Osteoblast (primary cell): ENCODE measurements at places on chromosomes 7 and 10. TPM values are rescaled to one million over a fixed set of nuclear protein-coding genes. Genes with fewer than 3 reads are reported as not detected.
A peak's percentile ranks its signal among the peaks of the same experiment; 100 is the strongest.

GRCh38 chr10:88270871-88271713, 312.0 kb downstream of the RNLS start:
- peaks cover 37% of the 10 kb centered on the region for H3K4me1 ChIP-seq
- peak; percentile 67 for DNase-seq
- peak overlapping the region; percentile 74 for H3K27ac ChIP-seq
- H3K36me3 ChIP-seq = no peaks in the 10 kb centered on the region
- peak overlapping the region; percentile 24 for H3K4me3 ChIP-seq

DNA sequence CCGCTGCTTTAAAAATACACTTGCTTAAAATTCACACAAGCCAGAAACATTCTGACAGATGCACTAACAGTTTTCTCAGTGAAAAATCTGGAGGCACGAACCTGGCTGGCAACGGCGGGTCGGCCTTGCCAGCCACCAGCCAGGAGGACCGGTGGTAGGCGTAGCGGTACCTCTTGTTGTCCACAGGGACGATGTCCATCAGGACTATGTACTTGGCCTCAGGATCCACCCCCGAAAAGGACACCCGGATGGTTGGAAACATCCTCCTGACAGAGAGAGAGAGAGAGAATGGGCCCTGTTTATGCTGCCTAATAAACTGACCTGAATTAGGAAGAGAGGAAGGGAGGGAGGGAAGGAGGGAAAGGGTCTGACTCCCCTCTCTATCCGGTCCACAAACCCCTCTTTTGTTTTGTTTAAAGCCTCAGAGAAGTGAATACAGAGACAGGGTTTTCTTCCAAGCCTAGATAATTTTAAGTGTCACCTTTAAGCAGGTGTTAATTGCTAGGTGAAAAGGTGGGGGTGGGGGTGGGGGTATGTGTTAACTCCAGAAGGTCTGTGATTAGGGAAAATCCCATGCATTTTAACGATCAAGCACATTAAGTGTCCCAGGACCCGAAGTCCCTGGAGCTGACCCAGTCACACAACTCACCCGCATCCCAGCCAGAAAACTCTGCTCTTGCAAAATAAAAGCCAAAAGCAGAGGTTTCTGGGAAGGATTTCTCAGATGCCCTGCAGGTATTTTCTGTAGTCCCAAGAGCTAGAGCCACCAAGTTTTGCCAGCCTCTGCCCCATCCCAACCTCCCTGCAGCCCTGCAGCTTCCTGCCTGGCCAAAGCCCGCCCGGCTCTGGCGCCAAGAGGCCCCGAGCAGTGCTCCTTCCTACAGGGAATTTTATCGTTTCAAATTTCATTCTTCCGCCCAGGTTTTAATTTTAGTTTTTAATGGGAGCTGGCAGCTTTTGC, 5.0 kb downstream of the TBX20 start:
- H3K4me1 ChIP-seq = no peaks in the 10 kb centered on the region
- H3K4me3 ChIP-seq = no peak overlapping the region
- H3K27me3 ChIP-seq = peaks cover 66% of the 10 kb centered on the region
- H3K36me3 ChIP-seq = no peaks in the 10 kb centered on the region

The WASHC2A gene
- total RNA-seq = 94.0 and 98.8 TPM in 2 replicates

The SRRM3 gene
- total RNA-seq = 0.29 and 0.36 TPM in 2 replicates

- H3K27ac ChIP-seq = no peak overlapping the region
- no peaks in the 10 kb centered on the region for H3K36me3 ChIP-seq
- no peaks in the 10 kb centered on the region for H3K27me3 ChIP-seq
- H3K4me1 ChIP-seq = no peaks in the 10 kb centered on the region
- DNase-seq = no peak
- no peak overlapping the region for H3K4me3 ChIP-seq
Measured at GRCh38 chr10:131620314-131620713, 280.5 kb upstream of the PPP2R2D start.

GRCh38 chr7:604001-604883, 84.6 kb upstream of the PDGFA start:
- peak; percentile 98 for DNase-seq
- peaks cover 16% of the 10 kb centered on the region for H3K4me1 ChIP-seq
- no peaks in the 10 kb centered on the region for H3K27me3 ChIP-seq
- no peak overlapping the region for H3K4me3 ChIP-seq
- H3K27ac ChIP-seq = peak overlapping the region; percentile 83
- no peaks in the 10 kb centered on the region for H3K36me3 ChIP-seq

The CYP2C9 gene
- not detected in 2 replicates for total RNA-seq

The ACSM6 gene
- total RNA-seq = not detected in 2 replicates

- no peak overlapping the region for H3K27ac ChIP-seq
- H3K36me3 ChIP-seq = no peaks in the 10 kb centered on the region
- H3K27me3 ChIP-seq = peaks cover 22% of the 10 kb centered on the region
- DNase-seq = no peak
- H3K4me1 ChIP-seq = no peaks in the 10 kb centered on the region
- no peak overlapping the region for H3K4me3 ChIP-seq
Measured at GRCh38 chr10:97128516-97129154, 57.1 kb downstream of the SLIT1 start.

DNA sequence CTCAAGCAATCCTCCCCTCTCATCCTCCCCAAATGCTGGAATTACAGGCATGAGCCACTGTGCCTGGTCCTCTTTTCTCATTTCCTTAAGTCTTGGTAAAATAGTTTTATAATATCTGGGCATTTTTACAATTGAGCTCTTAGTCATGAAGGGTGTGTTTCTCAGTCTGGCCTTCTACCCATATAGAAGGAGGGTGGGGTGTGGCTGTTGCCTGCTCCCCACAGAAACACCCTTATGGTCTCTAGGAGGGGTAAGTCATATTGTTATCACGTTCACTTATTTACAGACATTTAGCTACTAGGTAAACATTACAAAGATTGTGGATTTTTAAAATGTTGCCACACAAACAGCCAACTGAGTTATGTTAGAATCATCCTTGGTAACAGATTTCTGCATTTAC, 6.7 kb upstream of the OTUD1 start:
- H3K4me1 ChIP-seq = no peaks in the 10 kb centered on the region
- H3K4me3 ChIP-seq = no peak overlapping the region
- no peak for DNase-seq
- no peak overlapping the region for H3K27ac ChIP-seq
- H3K27me3 ChIP-seq = no peaks in the 10 kb centered on the region
- no peaks in the 10 kb centered on the region for H3K36me3 ChIP-seq

GRCh38 chr10:123241391-123242141, 87.4 kb downstream of the BUB3 start:
- no peak overlapping the region for H3K27ac ChIP-seq
- H3K4me1 ChIP-seq = no peaks in the 10 kb centered on the region
- H3K4me3 ChIP-seq = no peak overlapping the region
- H3K36me3 ChIP-seq = no peaks in the 10 kb centered on the region
- no peaks in the 10 kb centered on the region for H3K27me3 ChIP-seq

GRCh38 chr7:133009426-133010252, 72.3 kb downstream of the CHCHD3 start:
- H3K4me3 ChIP-seq = no peak overlapping the region
- no peaks in the 10 kb centered on the region for H3K27me3 ChIP-seq
- H3K27ac ChIP-seq = no peak overlapping the region
- peak; percentile 19 for DNase-seq
- H3K36me3 ChIP-seq = no peaks in the 10 kb centered on the region

The GPAM gene
- total RNA-seq = 10.5 and 15.6 TPM in 2 replicates

GRCh38 chr10:89217057-89217990, 10.2 kb upstream of the CH25H start:
- H3K27me3 ChIP-seq = no peaks in the 10 kb centered on the region
- DNase-seq = no peak
- peak overlapping the region; percentile 6 for H3K27ac ChIP-seq
- H3K4me3 ChIP-seq = no peak overlapping the region
- peaks cover 13% of the 10 kb centered on the region for H3K36me3 ChIP-seq

The TEX36 gene
- not detected in 2 replicates for total RNA-seq

- no peaks in the 10 kb centered on the region for H3K36me3 ChIP-seq
- peaks cover 9% of the 10 kb centered on the region for H3K27me3 ChIP-seq
- no peak overlapping the region for H3K27ac ChIP-seq
- peaks cover 25% of the 10 kb centered on the region for H3K4me1 ChIP-seq
- no peak overlapping the region for H3K4me3 ChIP-seq
Measured at GRCh38 chr7:50531401-50531911, 33.7 kb downstream of the DDC start.

The AGAP4 gene
- total RNA-seq = 3.6 and 3.8 TPM in 2 replicates

- no peak overlapping the region for H3K27ac ChIP-seq
- no peak for DNase-seq
- H3K4me1 ChIP-seq = peaks cover 16% of the 10 kb centered on the region
- no peaks in the 10 kb centered on the region for H3K36me3 ChIP-seq
Measured at GRCh38 chr7:135755351-135755753, 6.7 kb upstream of the FAM180A start.

DNA sequence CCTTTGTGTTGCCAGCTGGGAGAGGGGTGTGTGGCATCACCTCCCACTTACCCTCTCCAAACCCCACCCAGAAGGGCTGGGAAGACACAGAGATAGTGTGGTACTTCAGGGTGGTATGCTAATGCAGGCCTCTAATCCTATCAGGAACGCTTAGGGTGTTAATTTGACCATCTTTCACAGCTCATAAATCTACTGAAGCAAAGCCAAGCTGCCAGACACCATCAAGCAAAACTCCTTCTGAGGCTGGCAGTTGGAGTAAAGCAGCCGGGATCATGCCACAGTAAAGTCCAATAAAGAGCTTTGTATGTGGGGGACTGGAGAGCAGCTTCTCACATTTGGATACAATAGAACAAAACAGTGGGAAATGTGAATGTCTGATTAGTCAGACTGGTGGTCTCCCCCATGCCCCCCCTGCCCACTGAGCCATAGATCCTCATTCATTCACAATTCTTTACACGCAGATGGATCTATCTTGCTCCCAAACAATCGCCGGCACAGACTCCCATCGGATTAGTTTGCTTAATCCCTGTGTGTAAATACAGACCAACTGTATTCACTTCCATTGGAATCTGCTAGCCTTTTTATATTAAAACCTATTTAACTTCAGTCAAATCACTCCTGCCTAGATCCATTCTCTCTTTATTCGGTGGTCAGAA, 29.6 kb downstream of the FGFBP3 start:
- peaks cover 13% of the 10 kb centered on the region for H3K4me1 ChIP-seq
- H3K27me3 ChIP-seq = no peaks in the 10 kb centered on the region
- H3K36me3 ChIP-seq = no peaks in the 10 kb centered on the region
- no peak for DNase-seq
- no peak overlapping the region for H3K4me3 ChIP-seq

DNA sequence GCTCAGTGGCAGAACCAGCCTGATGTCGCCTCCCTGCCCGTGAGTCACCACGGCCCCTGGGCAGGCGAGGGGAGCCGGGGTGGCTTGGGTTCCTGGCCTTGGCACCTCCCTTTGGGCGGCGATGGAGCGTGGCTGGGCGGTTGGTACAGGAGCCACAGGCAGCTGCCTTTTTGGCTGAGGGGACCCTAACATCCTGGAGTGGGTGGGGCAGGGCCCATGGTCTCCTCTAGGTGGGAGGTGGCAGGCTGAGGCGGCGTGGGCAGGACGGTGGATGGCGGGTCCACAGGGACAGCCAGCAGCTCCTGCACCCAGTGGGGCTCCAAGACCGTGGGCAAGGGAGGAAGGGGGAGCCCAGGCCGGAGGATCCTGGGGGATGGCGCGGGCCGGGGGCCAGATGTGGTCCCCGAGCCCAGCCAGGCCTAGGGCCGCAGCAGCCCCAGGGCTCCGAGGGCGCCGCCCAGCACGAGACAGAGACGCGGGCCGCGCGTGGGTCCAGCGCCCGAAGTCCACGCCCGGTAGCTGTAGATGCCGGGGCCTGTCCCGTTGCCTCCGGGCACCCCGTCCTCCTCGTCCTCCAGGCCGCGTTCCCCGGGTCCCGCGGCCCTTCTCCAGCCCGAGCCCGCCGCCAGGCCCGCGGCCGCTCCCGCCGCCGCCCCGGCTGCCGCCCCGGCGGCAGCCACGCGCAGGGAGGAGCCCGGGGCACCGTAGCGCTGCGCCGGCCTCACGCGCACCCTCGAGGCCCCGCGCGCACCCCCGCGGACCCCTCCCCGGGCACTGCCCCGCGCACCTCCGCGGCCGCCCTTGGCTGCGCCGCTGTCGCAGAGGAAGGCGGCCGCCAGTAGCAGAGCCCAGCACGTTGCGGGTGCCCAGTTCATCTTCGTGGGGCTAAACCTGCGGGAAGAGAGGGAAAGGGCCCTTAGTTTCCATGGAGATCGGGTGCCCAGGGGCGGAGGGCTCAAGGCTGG, 1.3 kb downstream of the SPRN start:
- no peak overlapping the region for H3K27ac ChIP-seq
- H3K36me3 ChIP-seq = peaks cover 8% of the 10 kb centered on the region
- no peaks in the 10 kb centered on the region for H3K4me1 ChIP-seq

GRCh38 chr7:110759069-110759468, 331.9 kb upstream of the LRRN3 start:
- H3K27me3 ChIP-seq = no peaks in the 10 kb centered on the region
- H3K4me1 ChIP-seq = no peaks in the 10 kb centered on the region
- H3K27ac ChIP-seq = no peak overlapping the region

GRCh38 chr10:29873941-29874484, 185.4 kb downstream of the JCAD start:
- no peak for DNase-seq
- no peaks in the 10 kb centered on the region for H3K36me3 ChIP-seq
- peaks cover 6% of the 10 kb centered on the region for H3K4me1 ChIP-seq
- peaks cover 64% of the 10 kb centered on the region for H3K27me3 ChIP-seq

- H3K27ac ChIP-seq = no peak overlapping the region
- H3K36me3 ChIP-seq = peaks cover 2% of the 10 kb centered on the region
- H3K4me3 ChIP-seq = no peak overlapping the region
Measured at GRCh38 chr7:132160611-132161532, 415.4 kb downstream of the PLXNA4 start.

- no peak for DNase-seq
- H3K4me1 ChIP-seq = no peaks in the 10 kb centered on the region
- no peaks in the 10 kb centered on the region for H3K27me3 ChIP-seq
- H3K4me3 ChIP-seq = no peak overlapping the region
- H3K36me3 ChIP-seq = no peaks in the 10 kb centered on the region
Measured at GRCh38 chr7:49229246-49229645, 304.9 kb downstream of the CDC14C start.

DNA sequence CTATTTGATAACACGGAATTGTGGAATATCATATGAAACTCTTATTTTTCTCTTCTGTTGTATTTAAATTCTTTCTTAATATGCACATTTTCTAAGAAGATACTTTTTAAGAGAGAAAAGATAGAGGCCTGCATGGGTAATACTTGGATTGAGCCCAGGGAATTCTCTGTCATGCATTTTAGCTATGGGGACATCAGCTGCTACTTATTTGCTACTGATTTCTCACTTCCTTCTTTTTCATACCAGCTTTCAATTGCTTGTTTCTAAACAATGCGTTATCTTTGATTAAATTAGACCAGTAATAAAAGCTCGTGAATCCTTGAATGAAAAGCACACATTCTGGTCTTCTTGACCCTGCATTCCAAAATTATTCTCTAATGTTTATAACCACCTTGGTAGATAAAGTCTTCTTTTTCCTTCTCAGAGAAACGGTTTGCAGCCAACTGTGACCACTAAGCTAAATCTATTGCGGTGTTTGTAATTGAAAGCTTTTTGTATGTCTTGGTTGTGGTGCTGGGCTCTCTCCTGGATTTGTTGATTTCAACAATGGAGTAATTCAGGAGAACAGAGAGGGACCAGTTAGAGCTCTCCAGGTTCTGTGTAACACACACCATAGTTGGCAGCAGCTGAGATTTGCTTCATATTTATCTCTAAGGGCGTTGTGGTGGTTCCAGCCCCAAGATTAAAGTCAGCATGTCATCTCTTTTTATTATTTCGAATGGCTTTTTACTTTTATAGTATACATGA, 139.3 kb downstream of the PPP1R9A start:
- no peak overlapping the region for H3K27ac ChIP-seq
- no peak for DNase-seq
- peaks cover 5% of the 10 kb centered on the region for H3K27me3 ChIP-seq
- no peaks in the 10 kb centered on the region for H3K36me3 ChIP-seq

GRCh38 chr7:129045682-129046081, 9.2 kb downstream of the TNPO3 start:
- H3K36me3 ChIP-seq = no peaks in the 10 kb centered on the region
- H3K4me1 ChIP-seq = peaks cover 8% of the 10 kb centered on the region
- H3K27me3 ChIP-seq = no peaks in the 10 kb centered on the region
- H3K4me3 ChIP-seq = no peak overlapping the region
- no peak overlapping the region for H3K27ac ChIP-seq
- no peak for DNase-seq
